ENCODE measurements at places on chromosomes 12 and 14. TPM values are rescaled to one million over a fixed set of nuclear protein-coding genes. Genes with fewer than 3 reads are reported as not detected.

DNA sequence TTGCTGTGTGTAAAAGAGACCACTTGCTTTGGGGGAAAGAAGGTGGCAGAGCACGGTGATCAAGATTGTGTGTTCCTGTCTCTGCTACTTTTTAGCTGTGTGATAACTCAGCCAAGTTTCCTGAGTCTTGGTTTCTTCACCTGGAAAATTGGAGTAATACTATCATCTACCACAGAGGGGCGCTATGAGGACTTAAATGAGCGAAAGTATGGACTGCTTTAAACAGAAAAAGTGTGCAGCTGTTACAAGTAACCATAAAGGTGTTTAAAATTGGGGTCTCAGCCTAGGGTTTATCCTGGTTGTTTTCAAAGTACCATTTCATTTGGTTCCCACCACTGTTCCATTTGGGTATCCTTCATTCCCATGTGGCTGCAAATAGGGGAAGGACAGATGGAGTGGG is 65.9 kb upstream of the WSCD2 start:
- no peak overlapping the region for H3K4me3 ChIP-seq
- no peak for DNase-seq
- H3K27ac ChIP-seq = no peak overlapping the region
- no peaks in the 10 kb centered on the region for H3K4me1 ChIP-seq
- H3K27me3 ChIP-seq = no peaks in the 10 kb centered on the region

DNA sequence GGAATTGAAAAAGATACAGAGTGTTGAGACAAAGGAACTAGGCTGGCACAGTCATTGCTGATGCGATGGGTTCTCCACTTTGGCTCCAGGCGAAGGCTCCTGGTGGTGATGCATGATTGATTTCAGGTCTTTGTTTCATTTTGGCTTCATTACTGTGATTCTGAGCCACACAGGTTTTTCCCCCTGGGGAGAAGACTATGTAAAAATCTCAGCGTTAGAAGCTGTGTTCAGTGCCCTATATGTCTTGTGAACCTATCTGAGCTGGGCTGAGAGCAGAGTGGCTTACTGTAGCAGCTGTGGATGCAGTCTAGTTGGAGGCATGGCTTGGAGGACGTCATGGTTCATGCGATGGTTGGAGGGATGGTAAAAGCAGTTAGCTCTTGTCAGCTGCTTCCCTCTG is 54.0 kb downstream of the GPATCH2L start:
- no peak overlapping the region for H3K27ac ChIP-seq
- H3K4me3 ChIP-seq = no peak overlapping the region
- DNase-seq = no peak
- H3K4me1 ChIP-seq = no peaks in the 10 kb centered on the region

- H3K27ac ChIP-seq = no peak overlapping the region
- no peaks in the 10 kb centered on the region for H3K36me3 ChIP-seq
- H3K4me1 ChIP-seq = peaks cover 6% of the 10 kb centered on the region
- H3K4me3 ChIP-seq = no peak overlapping the region
Observed at GRCh38 chr12:116595186-116595585, 36.0 kb downstream of the MAP1LC3B2 start.

Gene PAN2
- polyA plus RNA-seq = 26.9 TPM

DNA sequence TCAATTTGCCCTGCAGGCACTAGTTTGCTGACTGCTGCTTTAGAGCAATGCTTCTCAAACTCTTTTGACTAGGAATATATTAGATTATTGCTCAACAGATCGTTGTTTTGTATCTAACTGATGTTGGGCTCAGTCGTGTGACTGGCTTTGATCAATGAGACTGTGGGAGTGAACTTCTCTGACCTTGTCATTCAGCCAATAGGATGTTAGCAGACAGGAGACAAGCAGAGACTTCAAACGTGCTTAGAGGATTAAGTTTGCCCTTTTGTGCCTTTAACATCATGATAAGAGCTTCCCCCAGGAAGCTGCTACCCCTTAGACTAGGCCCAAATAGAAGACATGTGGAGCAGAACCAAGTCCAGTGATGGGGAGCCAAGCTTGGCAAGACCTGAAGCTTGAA is 76.7 kb upstream of the ELK3 start:
- H3K4me1 ChIP-seq = no peaks in the 10 kb centered on the region
- H3K4me3 ChIP-seq = no peak overlapping the region
- H3K36me3 ChIP-seq = no peaks in the 10 kb centered on the region

DNA sequence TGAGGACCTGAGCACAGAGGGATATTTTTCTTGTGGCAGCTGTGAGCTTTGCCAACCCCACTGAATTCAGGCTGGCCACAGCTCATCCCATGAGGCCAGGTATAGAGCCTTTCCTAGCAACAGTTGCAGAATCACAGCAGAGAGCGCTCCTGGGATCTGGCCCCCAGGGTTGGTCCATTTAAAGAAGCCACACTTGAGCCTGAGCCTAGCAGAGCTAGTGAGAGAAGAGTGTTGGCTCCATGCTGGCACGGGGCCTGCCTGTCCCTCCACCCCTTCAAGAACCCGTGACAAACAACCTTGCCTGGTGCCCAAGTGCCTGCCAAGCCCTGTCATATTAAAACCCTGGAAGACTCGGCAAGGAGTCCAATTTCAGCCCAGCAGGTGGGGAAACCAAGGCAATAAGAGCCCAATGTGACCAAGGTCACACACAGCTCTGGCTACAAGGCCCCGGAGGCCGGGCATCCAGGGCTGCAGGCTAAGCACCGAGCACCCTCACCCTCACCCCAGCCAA is 91.6 kb downstream of the LRRC74A start:
- H3K27ac ChIP-seq = peak overlapping the region; percentile 88
- DNase-seq = no peak
- H3K4me3 ChIP-seq = no peak overlapping the region

- DNase-seq = no peak
- H3K4me1 ChIP-seq = peaks cover 1% of the 10 kb centered on the region
- H3K27ac ChIP-seq = no peak overlapping the region
- H3K27me3 ChIP-seq = no peaks in the 10 kb centered on the region
- no peak overlapping the region for H3K4me3 ChIP-seq
Observed at GRCh38 chr12:65561798-65562382, 262.4 kb upstream of the HMGA2 start.

GRCh38 chr14:36301159-36301558 is 19.3 kb downstream of the MBIP start:
- H3K4me3 ChIP-seq = no peak overlapping the region
- no peaks in the 10 kb centered on the region for H3K27me3 ChIP-seq
- peaks cover 37% of the 10 kb centered on the region for H3K36me3 ChIP-seq
- no peak overlapping the region for H3K27ac ChIP-seq
- no peak for DNase-seq
- H3K4me1 ChIP-seq = no peaks in the 10 kb centered on the region

Gene KRT74
- polyA plus RNA-seq = not detected

GRCh38 chr14:38336298-38336697 is 80.4 kb upstream of the CLEC14A start:
- no peaks in the 10 kb centered on the region for H3K27me3 ChIP-seq
- DNase-seq = no peak
- no peak overlapping the region for H3K4me3 ChIP-seq
- H3K36me3 ChIP-seq = no peaks in the 10 kb centered on the region

Gene SYCP3
- 3.0 TPM for polyA plus RNA-seq

Gene SERPINA5
- polyA plus RNA-seq = 37.0 TPM

DNA sequence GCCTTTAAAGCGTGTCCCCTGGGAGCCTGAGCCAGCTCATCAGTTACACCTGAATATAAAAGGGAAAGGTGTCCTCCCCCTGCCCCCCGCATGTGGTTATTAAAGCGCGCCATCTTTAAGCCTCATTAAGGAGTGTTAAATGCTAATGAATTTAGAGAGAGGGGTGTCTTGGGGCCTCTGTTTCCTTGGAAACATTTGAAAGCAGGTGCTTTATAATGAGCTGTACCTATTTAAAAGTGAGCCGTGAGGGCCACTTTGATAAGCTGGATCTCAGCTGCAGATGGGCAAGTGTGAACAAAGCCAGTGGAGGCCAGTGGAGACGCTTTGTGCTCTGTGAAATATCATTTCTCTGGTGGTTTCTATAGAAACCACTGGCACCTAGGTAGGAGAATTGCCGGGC is 84.0 kb downstream of the BEGAIN start:
- no peaks in the 10 kb centered on the region for H3K27me3 ChIP-seq
- no peaks in the 10 kb centered on the region for H3K36me3 ChIP-seq
- no peak overlapping the region for H3K27ac ChIP-seq
- no peaks in the 10 kb centered on the region for H3K4me1 ChIP-seq
- H3K4me3 ChIP-seq = no peak overlapping the region

Gene ANKRD33
- polyA plus RNA-seq = not detected

Gene SALL2
- polyA plus RNA-seq = 0.63 TPM

- DNase-seq = no peak
- no peaks in the 10 kb centered on the region for H3K27me3 ChIP-seq
- peaks cover 33% of the 10 kb centered on the region for H3K4me1 ChIP-seq
- no peak overlapping the region for H3K4me3 ChIP-seq
Observed at GRCh38 chr12:118356809-118357256, 15.9 kb downstream of the TAOK3 start.

- H3K27ac ChIP-seq = no peak overlapping the region
- H3K4me1 ChIP-seq = peaks cover 3% of the 10 kb centered on the region
- no peak for DNase-seq
- H3K27me3 ChIP-seq = no peaks in the 10 kb centered on the region
Observed at GRCh38 chr14:71136386-71137060, 229.3 kb downstream of the PCNX1 start.

Gene FOXN4
- polyA plus RNA-seq = not detected

Gene COL2A1
- not detected for polyA plus RNA-seq

- peaks cover 19% of the 10 kb centered on the region for H3K36me3 ChIP-seq
- DNase-seq = no peak
- H3K27me3 ChIP-seq = no peaks in the 10 kb centered on the region
- H3K4me3 ChIP-seq = no peak overlapping the region
Observed at GRCh38 chr12:115998119-115998633, 279.3 kb downstream of the MED13L start.

DNA sequence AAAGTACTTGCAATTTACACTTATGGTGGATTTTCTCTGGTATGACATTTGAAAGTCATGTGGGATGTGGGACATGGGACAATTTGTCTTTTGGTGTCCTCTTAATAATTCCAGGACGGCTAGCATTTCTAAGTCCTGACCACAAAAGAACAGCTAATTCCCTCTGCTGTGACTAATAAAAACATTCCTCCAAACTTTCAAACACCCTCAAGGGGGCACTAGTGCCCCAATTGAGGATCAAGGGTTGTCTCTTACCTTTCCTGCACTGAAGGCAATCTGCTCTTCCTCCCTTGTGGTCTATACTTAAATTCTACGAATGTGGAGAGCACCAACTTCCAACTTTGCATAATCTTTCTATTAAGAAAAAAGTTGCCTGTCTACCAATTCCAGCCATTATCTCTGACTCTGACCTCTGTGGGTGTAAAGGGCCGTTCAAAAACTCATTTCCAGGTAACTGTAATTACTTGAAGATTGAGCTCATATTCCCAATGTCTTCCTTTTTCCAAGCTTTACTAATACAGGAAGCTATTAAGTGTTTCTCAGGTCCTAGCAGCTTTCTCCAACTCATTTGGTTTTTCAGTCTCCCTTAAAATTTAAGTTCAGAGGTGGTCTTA is 210.2 kb downstream of the PTPRO start:
- H3K27ac ChIP-seq = no peak overlapping the region
- no peaks in the 10 kb centered on the region for H3K36me3 ChIP-seq

GRCh38 chr12:47870175-47870781 is 34.5 kb downstream of the VDR start:
- no peak for DNase-seq
- peaks cover 11% of the 10 kb centered on the region for H3K4me1 ChIP-seq
- no peaks in the 10 kb centered on the region for H3K36me3 ChIP-seq
- no peak overlapping the region for H3K4me3 ChIP-seq
- H3K27me3 ChIP-seq = no peaks in the 10 kb centered on the region
- peak overlapping the region; percentile 53 for H3K27ac ChIP-seq

Gene LMNTD1
- not detected for polyA plus RNA-seq

GRCh38 chr14:99383472-99384449 is 96.9 kb downstream of the SETD3 start:
- H3K27ac ChIP-seq = no peak overlapping the region
- no peaks in the 10 kb centered on the region for H3K27me3 ChIP-seq
- H3K36me3 ChIP-seq = no peaks in the 10 kb centered on the region
- no peak overlapping the region for H3K4me3 ChIP-seq
- no peak for DNase-seq

Gene EIF2S3B
- polyA plus RNA-seq = 0.51 TPM

DNA sequence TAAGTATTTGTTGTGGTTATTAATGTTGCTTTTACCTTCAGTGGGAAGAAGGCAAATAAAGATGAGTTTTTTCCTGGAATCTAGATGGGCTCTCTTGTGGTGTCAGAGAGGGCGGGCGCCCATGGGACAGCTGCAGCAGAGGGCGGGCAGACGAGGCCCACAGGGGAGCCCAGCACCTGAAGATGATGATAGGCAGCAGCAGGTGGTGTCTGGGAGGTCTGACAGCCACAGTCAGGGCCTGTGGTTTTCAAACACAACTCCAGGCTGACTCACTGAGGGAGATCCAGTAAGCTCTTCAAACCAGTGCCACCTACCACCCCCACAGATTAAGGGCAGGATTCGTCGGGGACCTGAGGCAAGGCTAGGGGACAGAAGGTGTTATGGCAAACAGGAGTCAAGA is 42.8 kb downstream of the NKX2-1 start:
- no peaks in the 10 kb centered on the region for H3K27me3 ChIP-seq
- DNase-seq = no peak

DNA sequence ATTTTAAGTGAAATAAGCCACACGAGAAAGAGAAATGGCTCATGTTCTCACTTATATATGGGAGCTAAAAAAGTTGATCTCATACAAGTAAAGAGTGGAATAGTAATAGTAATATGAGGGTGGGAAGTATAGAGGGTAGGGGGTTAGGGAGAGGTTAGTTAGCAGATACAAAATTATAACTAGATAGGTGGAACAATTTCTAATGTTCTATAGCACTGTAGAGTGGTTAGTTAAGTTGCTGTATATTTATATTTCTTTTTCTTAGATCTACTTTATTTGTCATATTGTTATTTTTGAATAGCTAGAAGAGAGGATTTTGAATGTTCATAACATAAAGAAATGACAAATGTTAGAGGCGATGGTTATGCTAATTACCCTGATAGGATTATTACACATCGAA is 74.1 kb downstream of the MIA2 start:
- no peak overlapping the region for H3K27ac ChIP-seq
- peaks cover 6% of the 10 kb centered on the region for H3K36me3 ChIP-seq
- H3K27me3 ChIP-seq = no peaks in the 10 kb centered on the region
- H3K4me3 ChIP-seq = no peak overlapping the region
- DNase-seq = no peak

- no peak for DNase-seq
- H3K4me1 ChIP-seq = peaks cover 12% of the 10 kb centered on the region
- H3K4me3 ChIP-seq = no peak overlapping the region
Observed at GRCh38 chr14:96108911-96109310, 69.7 kb downstream of the C14orf132 start.

Gene VPS29
- polyA plus RNA-seq = 170 TPM

Gene IL23A
- polyA plus RNA-seq = 0.22 TPM

- no peak overlapping the region for H3K27ac ChIP-seq
- no peaks in the 10 kb centered on the region for H3K36me3 ChIP-seq
- H3K27me3 ChIP-seq = no peaks in the 10 kb centered on the region
- H3K4me1 ChIP-seq = no peaks in the 10 kb centered on the region
- no peak for DNase-seq
- H3K4me3 ChIP-seq = no peak overlapping the region
Observed at GRCh38 chr14:69036757-69037506, 57.8 kb upstream of the ACTN1 start.
